Naive thymus-derived CD4-positive, alpha-beta T cell (primary cell): ENCODE measurements at places on chromosomes 13 and 19. TPM values are rescaled to one million over a fixed set of nuclear protein-coding genes. Genes with fewer than 3 reads are reported as not detected.

DNA sequence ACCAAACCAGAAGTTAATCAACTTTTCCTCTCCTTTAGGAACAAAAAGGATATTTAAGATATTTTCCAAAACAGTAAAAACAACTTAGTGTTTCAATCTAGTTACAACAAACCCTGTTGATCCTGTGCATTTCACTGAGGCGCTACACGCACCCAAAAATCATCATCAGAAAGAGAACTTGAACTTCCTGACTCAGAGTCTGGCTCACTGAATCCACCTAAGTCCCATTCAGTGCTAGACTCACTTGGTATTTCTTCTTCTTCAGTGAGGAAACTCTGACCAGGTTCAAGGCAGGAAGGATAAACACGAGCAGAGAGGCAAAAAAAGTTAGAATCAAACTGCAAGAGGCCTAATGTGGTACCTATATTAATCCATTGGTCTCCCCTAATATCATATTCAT is 2.2 kb downstream of the KBTBD6 start:
- H3K27ac ChIP-seq: no peak overlapping the region
- peaks cover 15% of the 10 kb centered on the region for H3K4me1 ChIP-seq
- peak overlapping the region; percentile 7 for H3K4me3 ChIP-seq
- no peak for DNase-seq
- H3K36me3 ChIP-seq: peaks cover 5% of the 10 kb centered on the region
- no peaks in the 10 kb centered on the region for H3K27me3 ChIP-seq

DNA sequence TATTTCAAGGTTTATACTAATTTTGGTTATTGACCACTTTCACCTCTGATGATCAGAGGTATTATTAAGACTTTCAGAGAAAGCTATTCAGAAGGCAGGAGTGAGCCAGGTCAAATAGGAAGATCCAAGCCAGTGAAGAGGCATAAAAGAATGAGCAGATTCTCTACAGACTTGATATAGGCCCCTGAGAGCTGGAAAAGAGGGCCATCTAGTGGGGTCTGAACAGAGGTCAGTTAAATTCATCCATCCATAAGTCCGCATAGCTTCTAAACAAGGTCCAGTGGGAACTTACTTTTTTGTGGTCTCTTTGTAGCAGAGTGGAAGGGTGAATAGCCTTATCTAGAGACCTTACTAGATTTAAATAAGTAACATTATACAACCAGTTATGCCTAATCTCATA is 126.6 kb upstream of the UFM1 start:
- DNase-seq: no peak
- H3K4me1 ChIP-seq: no peaks in the 10 kb centered on the region
- H3K4me3 ChIP-seq: no peak overlapping the region
- H3K27me3 ChIP-seq: no peaks in the 10 kb centered on the region

GRCh38 chr19:5132206-5132560 is 163.3 kb downstream of the KDM4B start:
- no peak overlapping the region for H3K4me3 ChIP-seq
- peak overlapping the region; percentile 61 for H3K27ac ChIP-seq
- H3K4me1 ChIP-seq: no peaks in the 10 kb centered on the region
- no peak for DNase-seq
- H3K27me3 ChIP-seq: no peaks in the 10 kb centered on the region

DNA sequence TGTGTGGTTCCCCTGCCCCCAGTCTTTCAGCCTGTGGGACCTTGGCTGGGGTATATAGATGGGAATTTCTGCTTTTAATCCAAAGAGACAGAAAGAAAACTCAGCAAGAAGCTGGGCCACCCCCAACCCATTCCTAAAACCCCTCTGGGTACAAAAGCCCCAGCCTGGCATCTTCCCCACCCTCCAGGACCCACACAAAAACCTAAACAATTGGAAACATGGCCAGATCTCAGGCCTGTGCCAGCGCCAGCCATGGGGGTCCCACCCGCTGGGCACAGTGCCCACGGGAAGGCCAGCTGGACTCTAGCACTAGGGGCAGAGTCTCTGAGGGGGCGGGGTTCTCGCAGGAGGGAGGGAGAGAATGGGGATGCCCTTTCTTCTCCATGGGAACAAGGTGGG is 8.6 kb downstream of the LYL1 start:
- H3K36me3 ChIP-seq: no peaks in the 10 kb centered on the region
- H3K27me3 ChIP-seq: no peaks in the 10 kb centered on the region
- no peak overlapping the region for H3K27ac ChIP-seq

DNA sequence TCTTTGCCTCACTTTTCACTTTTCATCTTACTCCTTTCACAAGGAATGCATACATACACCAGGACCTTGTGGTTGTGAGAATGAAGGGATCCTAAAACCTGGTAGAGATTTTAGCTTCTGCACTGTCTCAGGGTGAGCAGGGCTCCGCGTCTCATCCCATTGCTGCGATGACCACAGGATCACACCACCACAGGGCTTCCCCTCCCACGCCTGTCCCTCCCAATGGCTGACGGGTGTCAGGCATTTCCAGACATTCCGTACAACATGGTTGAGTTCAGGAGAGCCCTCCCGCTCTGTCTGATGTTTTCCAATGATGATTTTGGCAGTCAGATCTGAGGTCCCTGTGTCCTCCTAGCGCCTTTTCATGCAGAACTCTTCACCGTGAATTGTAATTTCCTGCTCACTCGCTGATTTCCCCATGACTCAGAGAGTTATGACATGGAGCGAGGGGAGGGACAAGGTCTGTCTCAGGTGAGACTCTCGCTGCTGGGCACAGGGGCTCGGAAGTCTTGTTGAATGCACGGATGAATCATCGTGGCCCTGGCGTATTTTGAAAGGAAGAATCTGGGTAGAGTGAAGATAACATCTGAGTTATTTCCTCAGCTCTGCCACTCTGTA is 102.8 kb downstream of the TEX29 start:
- DNase-seq: no peak
- no peaks in the 10 kb centered on the region for H3K4me1 ChIP-seq
- no peak overlapping the region for H3K4me3 ChIP-seq
- no peak overlapping the region for H3K27ac ChIP-seq
- no peaks in the 10 kb centered on the region for H3K27me3 ChIP-seq

- H3K27me3 ChIP-seq: no peaks in the 10 kb centered on the region
- H3K4me3 ChIP-seq: no peak overlapping the region
- DNase-seq: no peak
- H3K4me1 ChIP-seq: no peaks in the 10 kb centered on the region
- no peaks in the 10 kb centered on the region for H3K36me3 ChIP-seq
Observed at GRCh38 chr13:112753833-112754232, 64.0 kb downstream of the ATP11A start.

- H3K4me3 ChIP-seq: no peak overlapping the region
- H3K27me3 ChIP-seq: no peaks in the 10 kb centered on the region
- H3K4me1 ChIP-seq: no peaks in the 10 kb centered on the region
- H3K36me3 ChIP-seq: no peaks in the 10 kb centered on the region
- DNase-seq: no peak
Observed at GRCh38 chr13:59837101-59837500, 326.6 kb downstream of the DIAPH3 start.

DNA sequence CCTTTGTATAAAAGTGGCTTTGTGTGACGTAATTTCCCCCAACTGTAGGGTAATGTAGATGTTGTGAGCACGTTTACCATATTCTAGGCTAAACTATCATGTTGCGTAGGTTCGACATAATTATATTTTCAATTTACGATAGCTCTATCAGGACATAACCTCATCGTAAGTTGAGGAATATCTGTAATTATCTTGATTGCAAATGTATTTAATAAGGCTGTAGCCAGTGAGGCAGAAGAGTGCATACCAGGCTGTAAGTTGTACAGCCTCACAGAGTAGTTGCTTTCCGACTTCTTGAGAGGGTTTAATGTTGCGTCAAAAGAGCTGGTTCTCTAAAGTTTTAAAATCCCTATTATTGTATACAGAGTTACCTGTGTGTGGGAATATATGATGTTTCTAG is 839.4 kb upstream of the GPC6 start:
- no peaks in the 10 kb centered on the region for H3K36me3 ChIP-seq
- no peak overlapping the region for H3K4me3 ChIP-seq
- no peaks in the 10 kb centered on the region for H3K4me1 ChIP-seq

- no peaks in the 10 kb centered on the region for H3K27me3 ChIP-seq
- no peak overlapping the region for H3K27ac ChIP-seq
- H3K4me3 ChIP-seq: no peak overlapping the region
- H3K4me1 ChIP-seq: no peaks in the 10 kb centered on the region
- H3K36me3 ChIP-seq: no peaks in the 10 kb centered on the region
Observed at GRCh38 chr13:98761986-98762616, 9.6 kb upstream of the SLC15A1 start.

DNA sequence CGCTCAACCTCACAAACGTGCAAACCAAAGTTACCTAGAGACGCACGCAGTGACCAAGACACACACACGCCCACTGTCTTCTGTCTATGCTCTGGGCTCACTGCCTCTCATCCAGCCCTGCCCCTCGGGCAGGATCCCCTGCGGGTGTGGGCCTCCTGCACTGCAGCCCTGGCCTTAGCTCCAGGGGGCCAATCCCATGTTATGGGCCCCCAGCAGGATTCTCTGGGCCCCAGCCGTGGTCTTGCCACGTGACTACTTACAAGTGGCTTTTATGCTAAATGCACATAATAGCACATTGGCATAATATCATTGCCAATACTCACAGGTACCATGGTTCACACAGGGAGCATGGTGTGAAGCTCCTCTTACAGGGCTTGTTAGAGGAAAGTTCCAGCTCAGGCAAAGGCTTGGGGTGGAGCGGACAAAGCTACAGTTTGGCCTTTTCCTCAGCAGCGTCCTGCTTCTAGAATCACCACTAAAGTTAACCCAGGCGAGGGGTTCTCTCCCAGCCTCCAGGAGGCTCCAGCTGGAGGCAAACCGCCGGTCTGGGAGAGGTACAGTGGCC is 37.4 kb downstream of the CEBPA start:
- no peak overlapping the region for H3K27ac ChIP-seq
- H3K4me1 ChIP-seq: peaks cover 7% of the 10 kb centered on the region
- no peak overlapping the region for H3K4me3 ChIP-seq
- no peaks in the 10 kb centered on the region for H3K36me3 ChIP-seq

DNA sequence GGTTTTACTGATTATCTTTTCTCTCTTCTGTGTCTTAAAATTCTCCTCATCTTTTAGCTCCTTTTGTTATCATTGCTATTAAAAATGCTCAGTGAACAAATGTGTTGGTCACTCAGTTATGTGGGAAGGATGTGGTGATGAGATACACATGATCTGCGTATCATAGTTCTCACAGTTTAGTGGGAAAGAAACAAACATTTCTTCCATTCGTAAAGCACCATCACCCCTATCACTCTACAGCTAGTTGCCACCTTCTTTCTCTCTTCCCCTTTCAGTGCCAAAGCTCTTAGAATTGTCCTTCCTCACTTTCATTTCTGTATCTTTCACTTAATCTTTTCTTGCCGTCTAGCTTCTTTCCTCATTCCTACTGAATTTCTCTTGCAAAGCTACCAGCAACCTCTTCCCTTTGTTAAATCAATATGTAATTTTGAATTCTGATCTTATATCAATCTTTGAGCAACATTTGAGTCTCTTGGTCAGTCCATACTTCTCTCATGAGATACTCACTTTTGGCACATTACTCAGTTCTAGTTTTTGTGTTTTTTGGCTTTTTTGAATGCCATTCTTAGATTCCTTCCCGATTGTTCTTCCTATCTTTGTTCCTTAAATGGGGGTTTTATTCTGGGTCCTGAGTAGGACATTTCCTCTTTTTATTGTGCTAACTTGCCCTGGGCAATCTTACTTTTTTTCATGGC is 122.3 kb downstream of the PCCA start:
- no peaks in the 10 kb centered on the region for H3K36me3 ChIP-seq
- H3K27me3 ChIP-seq: no peaks in the 10 kb centered on the region

DNA sequence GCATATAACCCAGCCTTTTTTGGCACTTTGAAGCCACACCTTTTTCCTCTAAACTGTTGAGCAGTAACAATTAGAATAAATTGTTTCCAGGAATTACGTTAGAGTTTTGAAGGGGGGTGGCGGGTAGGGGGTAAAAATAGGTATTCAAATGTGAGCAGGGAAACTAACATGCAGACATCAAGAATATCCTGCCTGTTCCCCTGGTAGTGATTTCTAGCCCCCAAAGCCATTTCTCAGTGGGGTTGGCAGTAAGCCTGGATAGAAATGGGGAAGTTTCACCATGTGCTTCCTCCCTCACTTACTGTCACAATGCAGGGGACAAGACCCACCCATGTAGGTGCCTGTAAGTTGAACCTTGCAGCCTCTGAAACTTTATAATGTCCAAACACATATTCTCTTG is 3.8 kb downstream of the DOCK9 start:
- H3K36me3 ChIP-seq: no peaks in the 10 kb centered on the region
- peaks cover 65% of the 10 kb centered on the region for H3K4me1 ChIP-seq
- H3K27ac ChIP-seq: no peak overlapping the region
- H3K27me3 ChIP-seq: no peaks in the 10 kb centered on the region
- DNase-seq: no peak
- no peak overlapping the region for H3K4me3 ChIP-seq

The ZNF763 gene
- 4.5 TPM for polyA plus RNA-seq

The TUBB4A gene
- polyA plus RNA-seq: 4.5 TPM
